Midbrain (tissue), 1 donor: ENCODE measurements at places on chromosomes 4 and X.

DNA sequence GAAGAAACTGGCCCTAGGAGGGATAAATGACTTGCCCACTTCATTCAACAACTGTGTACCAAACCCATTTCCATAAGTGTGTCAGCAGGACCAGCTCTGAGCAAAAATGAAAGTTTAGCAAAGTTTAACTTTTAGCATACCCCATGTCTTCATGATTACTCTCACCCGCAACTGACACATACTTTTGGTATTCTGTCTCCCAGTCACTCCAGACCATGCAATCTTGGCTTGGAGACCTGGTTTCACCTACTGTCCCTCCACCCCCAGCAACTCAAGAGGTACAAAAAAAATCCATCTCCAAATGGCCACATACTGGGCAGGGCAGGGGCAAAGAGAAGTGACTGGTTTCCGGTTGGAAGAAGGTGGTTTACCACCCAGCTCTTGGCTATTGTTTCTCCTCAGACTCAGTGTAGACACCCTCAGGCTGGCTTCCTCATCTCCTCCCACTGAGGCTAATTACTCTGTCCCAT is 79.8 kb downstream of the RLIM start:
- DNase-seq: no peak

DNA sequence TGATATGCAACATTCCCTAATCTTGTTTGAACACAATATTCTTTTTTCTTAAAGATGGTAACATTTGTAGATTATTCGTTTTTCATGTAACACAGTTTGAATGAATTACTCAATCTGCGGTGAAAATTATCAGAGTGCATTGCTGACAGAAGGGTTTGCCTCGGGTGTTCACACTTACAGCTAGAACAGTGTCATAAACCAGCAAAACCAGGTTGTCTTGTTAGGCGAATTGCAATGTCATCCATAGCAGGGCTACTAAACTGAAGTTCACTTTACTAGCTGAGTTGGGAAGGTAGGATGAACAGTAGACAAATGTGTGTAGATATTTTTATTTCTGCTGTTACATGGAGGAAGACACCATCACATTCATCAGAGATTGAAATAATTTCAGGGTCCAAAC is 98.9 kb downstream of the SLC39A8 start:
- DNase-seq: no peak

DNA sequence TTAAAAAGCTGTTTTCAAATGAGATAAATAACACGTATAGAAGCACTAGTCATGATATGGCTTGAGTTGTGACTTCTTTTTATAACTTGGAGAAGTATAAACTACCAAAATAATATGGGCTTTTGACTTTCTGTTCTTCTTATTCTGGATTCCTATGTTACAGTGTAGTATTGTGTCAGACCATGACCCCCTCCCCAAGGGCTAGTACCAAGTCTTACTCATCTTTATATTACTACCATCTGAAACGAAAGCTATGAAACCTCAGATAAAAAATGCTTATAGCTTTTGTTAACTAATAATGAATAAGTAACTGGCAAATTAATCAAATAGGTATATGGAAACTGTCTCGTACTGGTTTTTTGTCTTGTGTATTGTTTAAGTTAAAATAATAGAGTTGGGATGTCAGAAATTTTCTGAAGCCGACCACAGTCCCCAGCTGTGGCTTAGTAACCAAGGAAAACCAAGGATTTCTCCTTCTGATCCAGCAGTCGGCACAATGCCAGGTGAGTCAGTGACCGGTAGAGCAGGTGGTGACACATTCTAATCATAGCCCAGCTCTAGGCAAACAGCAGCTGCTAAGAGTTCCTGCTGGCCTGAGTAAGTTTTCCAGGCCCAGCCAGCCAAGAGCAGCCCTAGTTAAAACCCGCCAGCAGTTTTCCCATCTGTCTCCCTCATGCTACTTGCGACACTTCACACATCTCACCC is 163.3 kb upstream of the PRDX4 start:
- no peak for DNase-seq

DNA sequence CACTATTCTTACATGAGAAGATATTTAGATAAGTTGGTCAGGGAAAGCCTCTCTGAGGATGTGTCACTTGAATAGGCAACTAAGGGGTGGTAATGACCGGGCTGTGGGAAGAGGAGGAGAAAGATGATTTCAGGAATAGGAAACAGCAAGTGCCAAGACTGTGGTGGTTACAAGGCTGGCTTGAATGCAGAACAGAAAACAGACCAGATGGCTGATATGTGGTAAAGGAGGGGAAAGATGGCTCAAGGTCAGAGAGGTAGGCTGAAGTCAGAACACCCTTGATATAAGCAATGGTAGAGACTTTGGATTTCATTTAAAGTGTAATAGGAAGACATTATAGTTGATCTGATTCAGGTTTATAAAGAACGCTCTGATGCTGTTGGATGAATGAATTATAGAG is 15.0 kb downstream of the TLR7 start:
- no peak for DNase-seq

- no peak for DNase-seq
These were observed 3.5 kb upstream of the TAB3 start for GRCh38 chrX:30892591-30892990.

DNA sequence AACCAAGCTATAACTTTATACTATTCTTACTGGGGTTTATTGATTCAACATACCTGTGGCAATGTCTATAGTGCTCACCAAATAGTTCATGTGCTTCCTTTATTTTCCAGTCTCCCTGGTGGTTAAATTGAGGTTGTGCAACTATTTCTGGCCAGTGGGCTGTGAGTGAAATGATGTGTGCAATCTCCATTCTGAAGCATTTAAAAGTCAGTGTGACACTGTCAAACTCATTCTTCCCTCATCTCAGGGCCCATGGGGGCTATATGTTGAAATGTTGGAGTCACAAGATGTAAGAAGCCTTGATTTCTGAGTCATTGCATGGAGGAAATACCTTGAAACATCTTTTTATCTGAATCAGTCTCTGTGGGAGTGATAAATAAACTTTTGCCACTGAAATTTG is 414.3 kb upstream of the RPS6KA3 start:
- DNase-seq: no peak

DNA sequence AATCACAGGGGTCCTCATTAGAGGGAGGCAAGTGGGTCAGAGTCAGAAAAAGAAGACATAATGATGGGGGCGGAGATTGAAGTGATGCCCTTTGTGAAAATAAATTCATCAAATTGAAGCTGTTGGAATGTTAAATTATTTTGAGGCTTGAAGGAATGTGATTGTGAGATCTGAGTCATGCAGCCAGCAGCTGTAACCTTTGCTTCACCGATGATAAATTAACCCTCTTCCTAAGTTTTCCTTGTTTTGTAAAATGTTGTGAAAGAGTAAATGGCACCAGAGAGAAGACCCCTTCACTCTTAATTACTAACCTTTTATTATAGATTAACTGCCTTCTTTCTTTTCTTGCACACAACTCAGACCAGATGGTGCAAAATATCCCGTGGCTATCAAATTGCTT is 47.7 kb upstream of the FAM9A start:
- no peak for DNase-seq

DNA sequence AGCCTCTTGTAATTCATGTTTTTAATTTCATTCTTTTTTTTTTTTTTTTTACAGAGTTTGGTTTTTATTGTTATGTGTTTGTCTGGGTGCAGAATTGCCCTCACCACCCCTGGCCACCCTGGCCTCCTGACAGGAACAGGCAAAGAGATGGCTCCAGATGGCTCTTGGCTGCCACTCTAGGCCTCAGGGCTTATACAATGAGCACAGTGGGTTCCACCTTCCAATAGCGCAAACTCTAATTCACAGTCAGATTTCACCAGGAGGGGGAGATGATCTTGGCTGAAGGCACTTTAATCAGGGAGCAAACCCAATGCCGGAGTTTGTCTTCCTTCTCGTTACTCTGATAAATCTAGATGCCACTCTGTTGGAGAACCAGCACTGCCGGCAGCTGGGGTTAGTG is 24.8 kb downstream of the CPE start:
- no peak for DNase-seq

DNA sequence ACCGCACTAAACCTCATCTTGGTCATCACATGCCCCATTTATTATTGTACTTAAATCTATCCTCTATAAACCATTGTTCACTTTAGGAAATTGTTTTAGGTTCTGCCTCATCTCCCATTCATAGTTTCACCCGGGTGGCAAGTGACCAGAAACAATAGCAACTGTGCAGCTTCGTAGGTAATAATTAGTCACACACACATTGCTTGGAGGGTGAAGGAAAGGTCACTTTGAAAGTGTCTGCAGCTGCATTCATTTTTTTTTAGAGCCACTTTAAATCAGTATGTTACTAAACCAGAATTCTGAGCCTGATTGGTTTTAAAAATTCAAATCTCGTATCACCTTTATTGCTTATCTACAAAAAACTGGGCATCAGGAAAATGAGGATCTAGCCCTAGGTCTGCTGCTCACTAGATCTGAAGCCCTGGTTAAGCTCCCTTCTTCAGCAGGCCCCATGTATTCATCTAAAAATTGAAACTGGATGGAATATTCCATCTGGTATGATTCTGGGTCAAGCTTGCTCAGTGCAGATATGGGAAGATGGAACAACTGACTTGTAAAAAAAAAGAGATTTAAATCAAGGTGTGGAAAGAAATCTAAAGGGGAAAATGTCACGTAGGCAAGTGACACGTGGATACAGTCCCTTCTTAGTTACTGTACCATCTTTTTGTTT is 62.4 kb downstream of the LIMCH1 start:
- DNase-seq: no peak

GRCh38 chrX:12505127-12505526 is 286.1 kb upstream of the PRPS2 start:
- DNase-seq: no peak

GRCh38 chr4:102819588-102820365 is 7.6 kb downstream of the UBE2D3 start:
- no peak for DNase-seq

- DNase-seq: peak; percentile 42
These were observed 255.1 kb upstream of the GPC4 start for GRCh38 chrX:133670383-133670782.

GRCh38 chr4:181030961-181031360 is 1212.2 kb upstream of the TENM3 start:
- DNase-seq: no peak

DNA sequence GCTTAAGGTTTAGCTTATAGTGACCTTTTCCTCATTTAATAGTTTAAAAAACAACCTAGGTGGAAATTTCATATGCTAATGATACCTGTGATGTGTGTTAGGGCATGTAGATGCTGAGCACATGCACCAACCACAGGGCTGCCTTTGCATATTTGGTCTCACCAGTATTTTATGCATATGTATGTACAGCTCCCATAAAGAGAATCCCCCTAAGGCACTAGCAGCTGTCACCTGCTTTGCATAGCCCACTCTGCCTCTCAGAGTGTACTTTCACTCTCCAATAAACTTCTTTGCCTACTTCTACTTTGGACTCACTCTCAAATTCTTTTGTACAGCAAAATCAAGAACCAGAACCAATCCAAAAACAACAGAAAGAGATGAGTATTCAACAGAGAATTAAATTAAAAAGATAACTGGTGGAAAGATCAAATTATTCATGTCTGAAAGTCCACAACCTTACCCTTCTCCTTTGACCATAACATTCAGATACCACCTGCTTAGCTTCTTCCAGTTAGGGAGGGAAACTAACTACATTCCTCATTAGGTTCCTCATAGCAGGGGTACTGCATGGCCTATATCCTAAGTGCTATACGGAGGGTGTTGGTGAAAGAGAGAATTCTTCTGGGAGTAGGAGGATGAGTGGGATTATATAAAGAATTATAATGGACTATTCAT is 250.5 kb downstream of the STPG2 start:
- DNase-seq: no peak

DNA sequence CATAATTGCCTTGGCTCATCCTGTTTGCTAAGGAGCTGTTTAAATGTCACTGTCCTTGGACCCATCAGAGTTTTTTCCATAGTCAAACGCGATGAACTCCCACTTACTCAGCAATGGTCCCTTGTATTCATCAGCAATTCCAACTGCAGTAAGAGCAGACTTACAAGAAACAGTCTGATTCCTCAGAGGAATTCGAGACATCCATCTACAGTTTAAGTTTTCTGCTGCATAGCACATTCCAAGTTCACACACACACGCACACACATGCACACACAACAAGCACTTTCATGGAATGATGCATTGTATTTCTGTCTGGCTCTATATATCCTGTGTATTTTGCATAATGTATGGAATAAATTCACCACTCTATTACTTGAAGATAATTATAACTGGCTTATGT is 32.7 kb upstream of the TMEM150C start:
- DNase-seq: no peak

- no peak for DNase-seq
These were observed 93.2 kb downstream of the FAM13A start for GRCh38 chr4:88963817-88964216.

GRCh38 chrX:78048052-78048451 is 56.0 kb upstream of the PGK1 start:
- no peak for DNase-seq

- DNase-seq: no peak
These were observed 27.5 kb upstream of the DCTD start for GRCh38 chr4:182944484-182945213.

DNA sequence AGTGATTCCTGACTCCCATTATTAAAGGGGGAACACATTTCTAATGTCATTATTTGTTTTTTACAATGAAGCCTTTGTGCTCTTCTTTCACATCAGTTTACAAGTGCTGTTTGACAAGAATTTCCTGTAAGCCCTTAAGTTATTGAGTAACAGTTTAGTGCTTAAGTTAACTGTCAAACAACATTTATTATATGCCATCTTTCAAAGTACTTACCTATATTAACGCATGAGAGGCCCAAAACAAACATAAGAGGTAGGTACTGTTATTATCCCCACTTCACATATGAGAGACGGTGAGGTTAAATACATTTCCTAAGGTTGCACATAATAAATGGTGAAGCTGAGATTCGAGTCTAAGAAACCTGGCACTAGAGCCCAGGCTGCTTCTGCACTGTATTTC is 56.0 kb upstream of the MAGED1 start:
- no peak for DNase-seq

GRCh38 chrX:134936542-134936941 is 54.2 kb upstream of the SMIM10 start:
- DNase-seq: no peak

GRCh38 chrX:78104447-78105176 is 564 bp downstream of the PGK1 start:
- peak; percentile 15 for DNase-seq

DNA sequence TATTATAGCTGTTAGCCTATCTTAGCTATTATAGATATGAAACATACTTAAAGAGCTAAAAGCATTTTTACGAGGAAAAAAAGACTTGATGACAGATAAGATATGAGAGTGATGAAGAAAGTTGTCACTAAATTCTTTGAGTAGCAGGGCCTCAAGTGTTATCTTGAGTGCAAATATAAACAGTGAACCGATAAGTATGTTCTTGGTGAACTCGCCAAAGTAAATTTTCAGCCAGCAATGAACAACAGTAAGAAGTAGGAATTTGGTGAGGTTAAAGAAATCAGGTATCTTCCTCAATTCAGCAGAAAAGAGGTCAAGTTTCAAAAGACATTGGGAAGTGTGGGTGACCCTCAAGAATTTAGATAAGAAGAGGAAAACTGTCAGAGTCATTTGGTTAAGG is 471.8 kb upstream of the FTHL17 start:
- DNase-seq: no peak
